ENCODE measurements at places on chromosomes 7 and 10.

DNA sequence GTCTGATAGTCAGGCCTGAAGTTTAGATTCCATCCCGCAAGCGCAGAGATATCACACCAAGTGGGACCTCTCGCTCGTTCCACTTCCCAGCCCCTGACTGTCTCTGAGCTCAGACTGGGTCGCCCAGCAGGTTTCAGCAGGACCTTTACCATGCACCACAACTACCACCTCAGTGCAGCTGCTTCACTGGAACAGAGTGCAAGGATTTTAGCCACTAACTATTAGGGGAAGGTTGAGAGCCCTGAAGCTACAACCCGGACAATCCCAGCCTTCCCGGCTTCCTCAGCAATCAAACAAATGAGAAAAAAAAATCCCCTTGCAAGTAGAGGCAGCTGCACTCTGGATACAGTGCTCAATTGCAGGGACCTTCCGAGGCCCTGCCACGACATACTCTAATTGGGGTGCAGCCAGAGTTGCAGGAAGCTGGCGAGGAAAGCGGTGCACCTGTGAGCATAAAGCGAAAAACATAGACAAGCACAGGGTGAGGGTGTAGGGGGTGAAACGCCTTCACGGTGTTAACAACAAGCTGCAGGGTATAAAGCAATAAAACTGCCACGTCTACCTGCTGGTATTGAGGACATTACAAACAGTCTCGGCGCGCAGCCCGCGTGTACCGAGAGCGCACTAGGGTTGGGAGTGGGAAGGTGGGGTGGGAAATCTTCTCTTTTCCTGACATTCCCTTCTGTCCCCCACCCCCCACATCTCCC is 2.6 kb upstream of the DLX6 start:
- DNase-seq: no peak

GRCh38 chr10:130967784-130968183 is 343.7 kb downstream of the TCERG1L start:
- no peak for DNase-seq

DNA sequence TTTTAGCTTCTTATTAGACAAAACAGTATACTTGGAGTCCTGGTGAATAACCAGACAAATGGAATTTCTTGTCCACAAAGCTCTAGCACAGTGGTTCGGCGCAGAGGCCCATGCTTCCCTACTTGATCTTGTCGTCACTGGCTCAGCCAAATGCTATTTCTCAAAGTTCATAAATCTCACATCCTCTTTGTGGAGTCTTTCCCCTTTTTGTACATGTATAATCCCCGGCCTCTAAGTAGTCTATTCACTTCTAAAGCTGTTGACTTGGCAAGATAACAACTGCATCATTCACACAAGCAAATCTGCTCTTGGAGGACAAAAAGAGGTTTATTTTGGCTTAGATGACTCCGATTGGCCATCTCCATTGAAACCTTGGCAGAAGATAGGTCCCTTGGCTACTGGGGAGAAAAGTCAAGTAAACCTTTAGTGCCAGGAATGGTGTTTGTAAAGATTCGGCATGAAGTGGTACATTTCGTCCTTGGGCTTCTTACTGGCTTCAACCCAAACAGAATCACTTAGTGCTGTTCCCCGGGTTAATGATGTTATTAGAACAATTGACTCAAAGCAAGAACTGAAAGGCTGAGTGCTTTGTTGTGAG is 5.1 kb upstream of the AKR1E2 start:
- DNase-seq: no peak

- DNase-seq: no peak
These were observed 6.9 kb downstream of the RET start for GRCh38 chr10:43083764-43084163.

GRCh38 chr10:110492069-110492822 is 5.5 kb upstream of the DUSP5 start:
- no peak for DNase-seq

Measured in activated CD8-positive, alpha-beta memory T cell treated with anti-CD3 and anti-CD28 coated beads, Interleukin-2, amount 10 ng/mL, durations not matched to agents 7 days and 5 days (primary cell).